NCI-H226 (cell line): ENCODE measurements at places on chromosomes 16 and 17.

DNA sequence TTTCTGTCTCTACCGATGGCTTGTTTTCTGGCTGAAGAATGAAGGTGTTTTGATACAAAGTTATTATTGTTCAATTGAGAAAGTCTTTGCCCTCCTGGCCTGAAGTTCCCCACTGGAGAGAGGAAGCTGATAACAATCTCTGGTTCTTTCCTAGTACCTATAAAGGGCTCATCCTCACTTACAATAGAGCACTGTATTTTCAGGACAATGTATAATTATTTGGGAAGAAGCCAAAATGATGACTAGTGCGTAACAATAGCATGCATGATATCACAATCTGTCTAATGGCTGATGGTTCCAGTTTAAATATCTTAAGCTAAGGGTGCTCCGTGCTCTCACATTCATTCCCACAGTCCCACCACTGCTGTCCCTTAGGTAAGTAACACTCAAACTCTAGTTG lies 230.7 kb downstream of the IRX3 start:
- no peak for DNase-seq

DNA sequence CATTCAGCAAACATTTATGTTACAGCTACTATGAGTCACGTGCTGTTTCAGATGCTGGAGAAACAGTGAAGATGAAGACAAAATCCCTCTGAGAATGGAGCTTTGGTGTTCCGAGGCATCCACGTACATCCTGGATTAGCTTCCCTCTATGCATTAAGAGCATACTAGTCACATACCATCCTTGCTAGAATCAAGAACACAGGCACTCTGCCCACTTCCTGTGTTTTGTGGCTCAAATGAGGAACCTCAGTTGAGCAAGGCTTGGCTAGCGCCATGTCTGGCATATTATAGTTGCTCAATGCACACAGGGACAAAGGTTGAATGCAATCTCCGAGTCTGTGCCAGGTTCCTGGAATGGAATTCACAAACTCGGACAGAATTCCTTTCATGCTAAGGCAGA lies 297.5 kb downstream of the XYLT1 start:
- no peak for DNase-seq

DNA sequence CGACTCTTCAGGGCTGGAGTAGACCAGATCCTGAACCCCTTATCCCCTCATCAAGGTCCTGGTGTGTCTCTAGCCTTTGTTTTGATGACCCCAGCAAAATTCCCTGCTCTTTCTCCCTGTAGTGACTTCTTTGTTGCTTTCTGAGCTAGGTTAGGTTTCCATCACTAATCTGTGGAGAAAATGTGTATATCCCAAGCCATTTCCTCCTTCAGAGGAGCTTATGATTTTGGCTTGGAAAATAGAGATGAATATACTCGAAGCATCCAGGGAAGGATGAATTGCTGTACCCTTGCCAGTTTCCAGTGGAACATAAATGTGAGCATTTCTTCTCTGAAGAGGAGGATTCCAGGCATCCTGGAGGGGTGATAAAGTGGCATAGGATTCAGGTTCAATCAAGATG lies 55.8 kb downstream of the KSR1 start:
- no peak for DNase-seq

DNA sequence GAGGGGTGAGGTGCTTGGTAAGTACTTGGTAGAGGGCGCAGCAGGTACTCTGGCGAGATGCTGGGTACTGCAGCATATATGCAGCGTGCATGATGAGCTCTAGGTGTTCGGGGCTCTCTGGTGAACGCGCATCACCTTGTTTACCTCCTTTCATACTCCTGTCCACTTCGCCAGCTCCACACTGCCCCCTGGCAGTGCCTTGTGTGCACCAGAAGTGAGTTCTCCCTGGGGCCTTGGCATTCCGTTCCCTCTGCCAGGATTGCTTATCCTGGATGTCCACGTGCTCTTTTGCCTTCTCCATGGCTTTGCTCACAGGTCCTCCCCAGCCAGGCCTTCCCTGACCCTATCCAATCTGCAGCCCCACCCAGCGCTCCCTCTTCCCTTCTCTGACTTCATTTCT lies 154.2 kb downstream of the MRM1 start:
- DNase-seq, result no peak

DNA sequence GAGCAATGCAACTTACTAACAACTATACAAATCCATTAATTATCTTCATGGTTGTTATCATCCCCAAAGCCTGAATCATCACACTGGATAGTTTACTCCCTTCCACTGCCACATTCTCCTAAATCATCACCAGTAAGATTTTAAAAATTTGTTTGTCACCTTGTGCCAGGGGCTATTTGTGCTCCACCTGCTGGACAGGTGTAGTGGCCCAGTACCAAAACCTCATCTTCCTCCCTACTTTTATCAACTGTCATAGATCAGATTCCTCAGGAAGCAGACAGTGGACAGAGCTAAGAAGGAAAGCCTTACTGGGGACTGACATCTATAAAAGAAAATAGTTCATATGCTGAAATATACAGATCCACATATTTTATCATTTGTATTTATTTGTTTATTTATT lies 280.4 kb downstream of the CDH11 start:
- DNase-seq, result no peak

GRCh38 chr16:68640972-68641371 lies 4.1 kb upstream of the CDH3 start:
- DNase-seq, result peak; percentile 68
